ENCODE measurements at places on chromosomes 6 and 20. TPM values are rescaled to one million over a fixed set of nuclear protein-coding genes. Genes with fewer than 3 reads are reported as not detected.

The SCRT2 gene
- not detected for total RNA-seq

DNA sequence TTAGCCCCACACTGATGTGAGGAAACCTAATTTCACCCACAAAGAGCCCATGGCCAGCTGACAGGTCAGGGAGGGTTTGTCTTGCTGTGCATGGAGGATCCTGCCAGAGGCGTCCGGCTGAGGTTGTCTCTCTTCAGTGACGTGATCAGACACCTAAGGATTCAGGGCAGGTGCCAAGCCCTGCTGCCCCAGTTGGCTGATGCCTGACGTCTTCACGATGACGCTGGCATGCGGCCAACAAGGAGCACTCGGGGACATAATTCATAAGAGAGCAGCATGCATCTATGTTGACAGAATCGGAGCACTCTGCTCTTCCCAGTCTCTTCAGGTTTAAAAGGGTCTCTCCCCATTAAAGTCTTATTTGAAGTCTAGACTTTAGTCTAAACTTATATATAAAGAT lies 47.8 kb downstream of the PSMB1 start:
- no peak for DNase-seq

GRCh38 chr6:116059713-116060571 lies 749 bp downstream of the FRK start:
- DNase-seq: no peak

DNA sequence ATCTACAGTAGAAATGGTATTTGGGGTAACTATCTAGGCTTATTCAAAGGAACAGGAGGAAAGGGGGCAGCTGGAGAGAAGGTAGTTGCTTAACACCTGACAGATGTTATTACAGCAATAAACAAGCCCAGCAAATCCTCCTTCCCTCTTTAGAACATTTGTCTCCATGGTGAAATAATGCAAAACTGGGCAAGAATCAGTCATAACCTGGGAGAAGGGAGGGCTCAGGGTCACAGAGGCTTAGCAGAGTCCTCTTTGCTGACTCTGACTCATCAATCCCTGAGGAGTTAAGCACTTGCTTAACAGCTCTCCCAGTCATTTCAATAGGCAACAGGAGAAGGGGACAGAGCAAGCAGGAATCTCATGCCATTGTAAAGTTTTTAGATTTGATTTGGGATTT lies 230.3 kb downstream of the IBTK start:
- peak; percentile 83 for DNase-seq

The CTCFL gene
- not detected for total RNA-seq

DNA sequence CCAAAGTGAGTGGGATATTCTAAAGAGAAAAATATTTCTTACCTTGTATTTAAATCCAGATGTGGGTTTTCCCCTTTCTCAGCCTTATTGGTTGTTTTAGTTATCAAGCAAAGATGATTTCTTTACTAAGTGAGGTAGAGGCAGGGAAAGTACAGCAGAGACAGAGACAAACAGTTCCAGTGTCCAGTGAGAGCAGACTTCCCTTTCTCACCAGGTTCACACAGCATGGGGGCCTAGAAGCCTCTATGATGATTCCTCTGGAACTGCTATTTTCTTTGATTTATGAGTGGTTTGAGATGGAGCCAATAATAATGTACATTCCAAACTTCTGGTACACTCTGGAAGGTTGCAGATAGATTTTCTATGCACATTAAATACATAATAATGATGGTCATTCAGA lies 234.0 kb upstream of the MARCKS start:
- DNase-seq: no peak

DNA sequence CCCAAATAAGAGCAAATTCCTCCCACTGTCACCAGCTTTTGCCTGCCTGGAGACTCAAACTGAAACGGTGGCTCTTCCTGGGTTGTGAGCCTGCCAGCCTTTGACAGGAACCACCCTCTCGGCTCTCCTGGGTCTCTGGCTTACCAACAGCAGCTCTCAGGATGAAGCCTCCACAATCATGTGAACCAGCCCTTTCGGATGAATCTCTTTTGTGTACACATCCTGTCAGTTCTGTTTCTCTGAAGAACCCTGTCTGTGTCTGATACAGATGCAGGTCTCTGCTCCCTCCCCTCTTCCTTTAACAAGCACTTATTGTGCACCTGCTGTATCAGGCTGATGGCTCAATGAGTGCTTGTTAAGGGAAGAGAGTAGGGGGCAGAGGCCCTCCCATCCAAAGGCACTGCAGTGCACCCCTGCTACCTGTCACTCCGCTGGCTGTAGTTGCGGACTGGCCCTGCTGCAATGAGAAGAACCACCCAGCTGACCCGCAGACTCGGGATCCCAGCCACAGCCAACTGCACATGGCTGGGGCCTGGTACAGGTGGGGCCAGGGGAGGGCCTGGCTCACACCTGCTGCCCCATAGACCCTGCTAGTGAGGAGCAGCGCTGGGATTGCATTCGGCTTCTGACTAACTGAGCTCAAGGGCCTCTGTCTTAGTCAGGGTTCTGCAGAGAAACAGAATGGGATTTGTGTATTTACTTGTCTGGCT lies 120.1 kb upstream of the PMEPA1 start:
- no peak for DNase-seq

GRCh38 chr6:158543606-158544185 lies 16.2 kb upstream of the TMEM181 start:
- no peak for DNase-seq

GRCh38 chr6:1839361-1839760 lies 229.6 kb downstream of the FOXC1 start:
- no peak for DNase-seq

The PSMB9 gene
- total RNA-seq: 4.9 TPM

DNA sequence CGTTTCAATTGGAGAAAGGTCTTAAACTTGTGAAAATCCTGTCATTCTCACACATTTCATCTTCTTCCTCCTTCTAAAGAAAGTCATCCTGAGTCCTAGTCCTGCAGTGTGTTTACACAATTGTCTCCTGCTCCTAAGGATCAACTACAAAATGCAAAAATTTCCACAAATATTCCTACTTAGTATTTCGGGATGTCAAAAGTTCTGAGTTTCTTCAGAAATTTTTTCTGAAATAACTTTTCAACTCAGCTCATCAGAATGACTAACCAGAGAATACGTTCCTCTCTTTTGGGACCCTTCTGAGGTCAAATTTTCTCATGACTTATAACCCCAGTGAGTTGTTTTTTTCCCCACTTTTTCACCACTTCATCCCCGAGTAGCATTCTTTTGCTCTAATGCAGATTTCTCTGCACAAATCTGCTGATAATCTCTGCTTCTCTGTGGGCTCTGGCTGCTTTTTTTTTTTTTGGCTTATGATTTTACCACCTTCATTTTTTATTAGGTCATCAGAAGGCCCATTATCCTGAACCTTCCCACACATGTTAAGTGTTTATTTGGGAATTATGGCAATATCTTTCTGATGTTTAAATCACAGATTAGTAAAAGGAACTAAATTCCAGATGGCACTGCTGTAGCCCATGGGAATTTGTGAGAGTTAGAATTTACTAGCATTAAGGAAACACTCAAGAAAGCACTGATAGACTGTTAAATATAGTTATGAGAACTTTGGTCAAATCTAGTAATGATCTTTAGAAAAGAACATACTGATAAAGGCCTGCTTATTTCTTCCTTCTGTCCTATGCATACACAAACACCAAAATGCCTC lies 41.4 kb downstream of the MAP3K5 start:
- DNase-seq: no peak

DNA sequence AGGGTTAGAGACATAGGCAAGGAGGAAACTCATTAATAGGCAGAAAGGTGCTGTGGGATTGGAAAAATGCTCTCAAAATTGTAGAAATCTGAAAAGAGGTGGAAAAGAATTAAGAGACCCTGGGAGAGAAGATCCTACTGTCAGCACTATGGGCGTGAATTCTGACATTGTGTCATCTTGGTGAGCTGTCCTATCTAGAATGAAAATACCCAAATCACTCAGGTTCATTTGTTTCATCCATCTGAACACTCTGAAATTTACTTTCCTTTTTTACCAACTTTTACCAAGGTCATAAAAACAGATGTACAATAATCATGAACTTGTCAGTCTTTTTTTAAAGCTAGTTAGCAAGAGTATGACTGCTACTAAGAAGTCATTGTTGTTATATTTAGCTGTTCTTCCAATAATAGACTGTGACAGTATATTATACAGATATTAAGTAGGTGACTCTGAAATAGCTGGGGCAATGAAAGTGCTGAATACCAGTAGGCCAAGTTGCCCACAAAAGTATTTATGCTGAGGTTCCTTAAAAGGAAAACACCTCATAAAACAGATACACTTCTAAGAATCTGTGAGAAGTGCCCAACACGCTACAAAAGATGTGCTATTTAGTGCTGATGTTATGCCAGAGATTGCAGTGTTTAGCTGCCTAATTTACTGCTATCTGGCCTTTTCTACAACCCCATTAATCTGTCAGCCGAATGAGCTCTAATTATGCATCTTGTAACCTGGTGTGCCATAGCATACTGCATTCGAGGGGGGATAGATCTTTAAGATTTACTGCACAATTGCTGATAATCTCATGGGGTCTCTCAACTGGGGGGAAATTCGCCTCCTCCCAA lies 217.5 kb upstream of the SUPT3H start:
- no peak for DNase-seq

DNA sequence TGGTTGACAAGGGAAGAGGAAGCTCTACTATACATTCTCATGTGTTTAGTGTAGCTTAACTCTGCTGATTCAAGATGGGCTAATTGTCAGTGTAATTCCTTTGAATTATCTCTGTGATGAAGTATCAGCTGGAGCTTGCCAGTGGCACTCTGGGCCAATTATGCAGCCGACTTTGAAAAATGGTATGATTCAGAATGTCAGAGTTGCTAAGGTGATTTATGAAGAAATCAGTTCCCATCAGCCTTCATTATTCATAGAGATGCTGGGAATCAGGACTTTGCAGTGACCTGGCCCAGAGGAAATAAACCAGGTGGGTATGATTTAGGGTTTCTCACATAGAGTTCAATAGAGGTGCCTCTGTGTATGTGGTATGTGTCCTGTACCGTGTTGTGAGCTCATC lies 33.4 kb downstream of the KCNS1 start:
- DNase-seq: peak; percentile 50

- DNase-seq: no peak
Observed at GRCh38 chr20:24469116-24469893, at the start of gene SYNDIG1. Gene SYNDIG1, plus strand, starts transcription at chr20:24469629. Its CDS starts 73,469 bp downstream, at chr20:24543098.

- DNase-seq: no peak
Observed at GRCh38 chr20:45408646-45409213, 641 bp downstream of the DBNDD2 start.

The PACSIN1 gene
- total RNA-seq: not detected

GRCh38 chr6:168223150-168223549 lies 96.4 kb downstream of the DACT2 start:
- no peak for DNase-seq

GRCh38 chr20:59002874-59003399 lies 4.1 kb downstream of the CTSZ start:
- DNase-seq: no peak

The CST4 gene
- total RNA-seq: not detected

- no peak for DNase-seq
Observed at GRCh38 chr20:38892091-38892981, 33.9 kb upstream of the FAM83D start.

GRCh38 chr20:48463916-48464315 lies 363.9 kb downstream of the PREX1 start:
- DNase-seq: peak; percentile 11

- DNase-seq: no peak
Observed at GRCh38 chr6:56474532-56474931, 168.2 kb downstream of the DST start.

- no peak for DNase-seq
Observed at GRCh38 chr6:158868890-158869825, 50.0 kb upstream of the EZR start.

The POPDC3 gene
- 20.5 TPM for total RNA-seq

The EPPIN gene
- not detected for total RNA-seq

GRCh38 chr6:39378960-39379425 lies 56.5 kb upstream of the KCNK16 start:
- no peak for DNase-seq

DNA sequence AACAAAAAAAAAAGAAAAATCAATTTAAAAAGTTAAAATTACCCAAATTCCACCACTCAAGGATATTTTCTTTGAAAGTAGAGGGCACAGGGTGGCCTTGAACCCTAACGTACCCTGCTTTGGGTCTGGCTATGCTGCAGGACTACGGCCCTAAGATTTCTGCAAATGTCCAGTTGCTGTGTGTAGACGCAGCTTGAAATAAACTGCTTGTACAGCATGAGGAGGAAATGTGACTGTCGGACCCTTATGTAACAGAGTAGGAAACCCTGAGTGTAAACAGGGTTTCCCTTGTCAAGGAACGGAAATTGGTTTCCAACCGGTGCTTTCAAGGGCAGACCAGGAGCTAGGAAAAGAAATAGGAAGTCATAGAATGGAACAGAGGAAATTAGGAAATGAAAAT lies 60.7 kb upstream of the SHLD1 start:
- no peak for DNase-seq

GRCh38 chr20:61807471-61808160 lies 258.1 kb downstream of the TAF4 start:
- DNase-seq: no peak

GRCh38 chr6:1513215-1513780 lies 96.4 kb upstream of the FOXC1 start:
- no peak for DNase-seq

The APOM gene
- 3.3 TPM for total RNA-seq

The SSTR4 gene
- not detected for total RNA-seq

DNA sequence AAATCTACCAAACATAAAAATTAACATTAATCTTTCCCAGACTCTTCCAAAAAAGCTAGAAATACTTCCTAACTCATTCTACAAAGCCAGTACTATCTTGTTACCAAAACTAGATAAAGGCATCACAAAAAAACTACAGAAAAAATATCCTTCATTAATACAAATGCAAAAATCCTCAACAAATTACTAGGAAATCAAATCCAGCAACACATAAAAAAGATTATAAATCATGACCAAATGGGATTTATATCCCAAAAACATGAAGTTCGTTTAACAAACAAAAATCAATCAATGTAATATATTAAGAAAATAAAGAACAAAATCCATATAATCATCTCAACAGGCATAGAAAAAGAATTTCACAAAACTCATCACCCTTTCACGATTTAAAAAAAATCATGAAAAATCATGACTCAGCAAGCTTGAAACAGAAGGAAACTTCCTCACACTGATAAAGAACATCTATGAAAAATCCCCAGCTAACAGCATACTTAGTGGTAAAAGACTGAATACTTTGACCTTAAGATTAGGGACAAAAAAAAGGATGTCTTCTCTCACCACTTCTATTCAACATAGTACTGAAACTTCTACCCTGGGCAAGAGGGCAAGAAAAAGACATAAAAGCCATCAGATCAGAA lies 43.2 kb downstream of the RANBP9 start:
- DNase-seq: no peak

- DNase-seq: no peak
Observed at GRCh38 chr6:106488494-106489370, 128.2 kb downstream of the CRYBG1 start.

- no peak for DNase-seq
Observed at GRCh38 chr20:2692036-2692885, at the start of gene EBF4. Gene EBF4, plus strand, starts transcription at chr20:2692780. Its CDS starts 866 bp downstream, at chr20:2693646.

DNA sequence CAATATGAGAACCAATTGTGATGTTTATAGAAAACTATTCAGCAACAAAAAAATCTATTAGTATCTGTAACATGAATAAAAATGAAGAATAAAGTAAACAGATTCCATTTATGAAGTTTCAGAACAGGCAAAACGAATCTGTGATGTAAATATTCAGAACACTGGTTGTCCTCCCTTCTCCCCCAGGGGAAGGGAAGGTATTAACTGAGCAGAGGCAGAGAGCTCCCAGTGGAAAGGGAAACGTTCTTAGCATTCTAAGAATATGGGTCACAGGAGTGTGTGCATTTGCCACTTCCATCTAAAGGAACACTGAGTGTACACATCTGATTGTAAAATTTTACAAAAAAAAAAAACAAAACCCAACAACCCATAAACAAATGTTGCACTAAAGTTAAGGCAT lies 23.1 kb downstream of the SPAG4 start:
- peak; percentile 27 for DNase-seq

GRCh38 chr20:54362283-54362682 lies 113.1 kb upstream of the DOK5 start:
- DNase-seq: no peak

All from HFFc6 (cell line).